ENCODE measurements at places on chromosomes 16 and 17.

DNA sequence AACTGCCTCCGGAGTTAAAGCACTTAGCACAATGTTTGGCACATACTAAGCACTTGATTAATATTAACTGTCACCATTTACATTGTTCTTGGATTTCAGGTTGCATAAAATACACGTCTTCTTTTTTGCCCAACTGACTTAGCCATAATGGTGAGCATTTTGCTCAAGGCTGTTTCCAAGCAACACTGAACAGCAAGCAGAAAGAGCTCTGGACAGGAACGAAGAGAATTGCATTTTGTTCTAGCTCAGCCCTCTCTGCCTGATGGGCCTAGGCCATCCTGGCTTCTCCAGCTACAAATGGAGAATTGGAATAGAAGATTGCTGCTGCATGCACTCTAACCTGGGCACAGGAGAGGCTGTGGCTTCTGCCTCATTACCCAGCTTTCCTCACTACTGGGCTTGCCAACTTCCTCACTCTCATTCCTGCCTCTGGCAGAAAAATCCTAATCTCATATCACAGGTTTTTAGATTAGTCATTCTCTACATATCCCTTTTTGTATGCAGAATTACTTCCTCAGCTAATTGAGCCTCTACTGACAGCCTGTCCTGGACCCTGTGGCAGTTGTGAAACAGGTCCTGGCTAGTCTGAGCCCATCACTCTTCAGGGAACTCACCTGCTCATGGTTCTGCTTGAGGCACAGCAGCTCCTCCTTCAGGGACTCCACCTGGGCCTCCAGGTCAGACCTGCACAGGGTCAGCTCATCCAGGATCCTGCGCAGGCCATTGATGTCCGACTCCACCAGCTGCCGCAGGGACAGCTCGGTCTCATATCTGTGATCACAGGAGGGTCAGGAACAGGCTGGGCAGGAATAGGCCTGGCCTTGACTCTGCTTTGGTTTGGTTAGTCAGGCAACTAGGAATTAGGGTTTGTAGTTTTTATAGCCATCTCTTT is 2.5 kb downstream of the KRT33A start:
- no peak for DNase-seq

DNA sequence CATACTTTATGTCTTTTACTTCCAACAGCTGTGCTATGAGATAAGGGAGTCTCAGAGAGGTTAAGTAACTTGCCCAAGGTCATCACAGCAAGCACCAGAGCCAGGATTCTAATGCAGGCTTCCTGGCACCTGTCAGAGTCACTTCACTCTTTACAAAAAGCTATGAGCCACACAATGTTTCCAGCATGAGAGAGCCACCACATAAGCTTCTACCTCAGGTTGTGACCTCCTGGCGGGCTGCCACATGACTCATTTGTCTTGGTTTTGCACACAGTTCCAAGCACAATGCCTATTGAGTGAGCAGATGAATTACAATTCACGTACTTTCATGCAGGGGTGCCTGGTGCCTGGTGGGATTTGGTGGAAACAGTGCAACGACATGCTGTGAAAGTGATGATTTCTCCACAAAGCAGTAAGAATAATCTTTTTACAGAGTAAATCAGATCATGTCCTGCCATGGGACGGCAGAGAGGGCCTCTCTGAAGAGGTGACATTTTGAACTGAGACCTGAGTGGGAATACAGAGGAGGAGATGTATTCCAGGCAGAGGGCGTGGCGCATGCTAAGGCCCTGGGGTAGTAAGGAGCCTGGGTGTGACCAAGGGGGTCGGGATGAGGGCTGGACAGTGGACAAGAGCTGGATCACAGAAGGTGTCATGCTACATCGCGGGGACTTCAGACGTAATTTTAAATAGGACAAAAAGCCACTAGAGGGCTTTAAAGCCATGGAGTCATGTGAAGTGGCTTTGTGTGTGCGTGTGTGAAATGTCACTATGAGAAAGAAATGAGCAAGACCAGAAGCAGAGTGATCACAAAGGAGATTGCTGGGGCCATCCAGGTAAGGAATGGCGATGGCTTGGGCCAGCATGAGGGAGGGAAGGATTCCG is 53.4 kb downstream of the CACNG3 start:
- peak; percentile 31 for DNase-seq

DNA sequence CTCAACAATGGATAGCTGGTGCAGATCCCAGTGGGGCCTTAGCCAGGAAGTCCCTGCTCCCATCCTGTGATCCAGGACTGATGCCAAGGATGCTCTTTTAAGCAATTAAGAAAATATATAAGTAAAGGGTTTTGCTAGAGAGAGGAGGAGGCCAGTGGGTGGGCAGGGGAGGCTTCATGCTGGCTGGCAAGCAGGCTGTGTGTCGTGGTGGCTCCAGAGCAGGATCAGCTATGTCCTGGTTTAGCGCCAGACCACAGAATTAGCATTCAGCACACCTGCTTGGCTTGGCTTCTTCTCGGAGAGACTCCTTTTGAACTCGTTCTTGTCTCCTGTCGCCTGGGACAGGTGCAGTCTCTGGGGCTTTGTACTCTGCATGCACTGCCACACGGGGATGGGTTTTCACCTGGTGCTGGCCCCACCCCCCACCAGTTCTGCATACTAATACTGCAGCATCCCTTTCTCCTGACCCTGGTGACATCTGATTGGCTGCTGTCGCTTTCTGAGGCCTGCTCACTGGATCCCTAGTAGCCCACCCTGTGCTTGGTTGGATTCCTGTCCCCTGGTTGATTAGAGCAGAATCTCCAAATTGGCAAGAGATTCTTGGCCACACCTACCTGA is 66.1 kb downstream of the PLD6 start:
- DNase-seq: no peak

GRCh38 chr17:37592291-37592690 is 16.9 kb downstream of the SYNRG start:
- no peak for DNase-seq

DNA sequence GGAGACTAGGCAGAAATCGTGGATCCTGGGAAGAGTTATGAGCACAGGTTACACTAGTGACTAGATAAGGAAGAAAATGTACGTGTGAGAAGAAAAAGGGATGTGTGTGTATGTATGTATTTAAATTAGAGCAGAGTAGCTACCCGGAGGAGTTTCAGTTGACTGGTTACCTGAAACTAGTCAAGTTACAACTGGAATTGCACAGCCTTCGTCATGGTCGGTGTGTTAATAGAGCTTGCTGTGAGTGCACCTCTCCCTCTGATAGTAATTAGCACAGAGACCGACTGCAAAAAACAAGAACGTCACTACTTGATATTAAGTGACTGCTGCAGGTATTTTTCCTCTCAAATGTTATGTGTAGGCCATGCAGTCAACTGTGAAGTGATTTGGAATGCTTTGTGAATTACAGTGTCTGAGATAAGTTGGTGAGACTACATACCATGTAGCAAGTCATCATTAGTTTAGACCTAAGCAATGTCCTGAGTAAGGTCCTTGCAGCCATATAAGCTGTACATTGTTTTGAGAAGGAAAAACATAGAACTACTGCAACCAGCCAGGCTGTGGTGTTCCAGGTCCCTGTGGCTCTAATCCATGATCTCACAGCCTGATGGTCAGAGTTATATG is 95.7 kb downstream of the WNT3 start:
- peak; percentile 16 for DNase-seq

DNA sequence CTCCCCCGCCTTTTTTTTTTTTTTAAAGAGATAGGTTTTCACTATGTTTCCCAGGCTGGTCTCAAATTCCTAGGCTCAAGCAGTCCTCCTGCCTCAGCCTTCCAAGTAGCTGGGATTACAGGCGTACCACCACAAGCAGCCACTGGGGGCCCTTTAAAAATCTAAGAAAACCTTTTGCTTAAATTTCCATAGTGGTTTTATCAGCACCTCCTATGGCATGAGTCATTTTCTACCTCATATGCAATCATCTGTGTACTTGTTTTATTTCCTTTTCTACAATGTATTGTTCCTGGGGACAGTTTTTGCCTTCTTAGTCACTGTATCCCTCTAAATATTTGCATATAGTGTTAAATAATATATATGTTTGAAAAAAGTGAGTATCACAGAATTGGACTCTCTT is 29.2 kb downstream of the GNA13 start:
- peak; percentile 81 for DNase-seq

GRCh38 chr17:70691150-70691549 is 521.8 kb downstream of the KCNJ2 start:
- no peak for DNase-seq

GRCh38 chr17:75110234-75110937 is 617 bp downstream of the ARMC7 start:
- DNase-seq: peak; percentile 62

- DNase-seq: no peak
Measured at GRCh38 chr16:4486126-4486893, 10.1 kb downstream of the HMOX2 start.

- DNase-seq: peak; percentile 33
Measured at GRCh38 chr17:65254166-65254565, 117.0 kb downstream of the RGS9 start.

- no peak for DNase-seq
Measured at GRCh38 chr16:65284626-65285025, 162.8 kb upstream of the CDH11 start.
